ENCODE measurements at places on chromosomes 5 and 9.

DNA sequence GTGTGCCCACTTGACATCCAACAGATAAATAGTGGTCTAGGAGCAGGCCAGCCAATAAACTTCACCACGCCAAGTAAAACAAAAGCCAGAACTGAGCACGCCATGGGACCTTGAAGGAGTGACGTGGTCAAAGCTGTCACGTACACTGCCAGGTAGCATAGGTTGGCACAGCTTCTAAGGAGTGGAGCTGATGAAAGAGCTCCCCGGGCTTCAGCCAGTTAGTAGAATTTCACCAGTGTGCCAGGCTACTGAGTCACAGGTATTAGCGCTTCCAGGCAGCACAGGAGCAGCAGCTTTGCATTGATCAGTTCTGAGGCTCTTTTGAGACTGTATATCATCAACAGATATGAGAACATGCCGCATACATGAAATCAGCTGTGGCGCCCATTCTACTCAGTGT, 19.4 kb downstream of the VLDLR start:
- DNase-seq, result no peak

DNA sequence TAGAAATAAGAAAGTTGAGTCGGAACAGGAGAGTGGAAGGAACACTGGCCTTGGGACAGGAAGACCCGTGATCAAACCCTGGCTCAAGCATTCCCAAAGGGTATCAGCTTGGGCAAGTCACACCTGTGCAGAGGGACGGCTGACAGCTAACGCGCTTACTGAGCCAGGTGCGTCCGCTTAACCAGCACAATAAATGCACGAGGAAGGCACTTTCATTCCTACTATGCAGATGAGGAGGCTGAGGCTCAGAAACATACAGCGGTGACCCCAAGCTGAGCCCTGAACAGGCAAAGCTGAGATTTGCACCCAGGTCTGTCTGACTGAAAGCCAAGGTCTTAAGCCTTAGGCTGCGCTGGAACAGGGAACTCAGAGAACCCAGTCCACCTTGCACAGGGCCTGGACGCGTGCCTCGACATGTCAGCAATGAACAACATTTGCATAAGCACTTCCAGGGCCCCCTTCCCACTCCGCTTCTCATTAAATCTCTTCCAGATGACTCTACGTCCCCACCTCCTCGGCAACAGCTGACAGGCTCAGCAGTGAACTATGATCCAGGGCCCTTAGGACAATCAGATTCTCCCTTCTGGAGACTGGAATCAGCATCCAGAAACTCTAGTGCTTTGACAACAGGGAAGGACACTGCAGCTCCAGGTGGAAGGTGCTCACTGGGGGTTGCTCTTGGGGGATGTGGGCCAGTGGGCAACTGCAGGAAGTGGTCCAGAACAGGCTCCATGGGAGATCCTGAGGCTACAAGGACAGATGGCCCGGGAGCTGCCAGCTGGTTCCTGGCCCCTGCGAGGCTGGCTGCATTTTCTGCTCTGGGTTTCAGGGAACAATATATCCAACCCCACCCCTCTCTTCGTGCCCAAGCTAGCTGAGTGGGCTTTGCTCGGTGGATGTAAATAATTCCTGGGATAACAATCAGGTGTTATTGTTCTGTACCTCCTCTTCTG, 35.2 kb downstream of the SH3PXD2B start:
- no peak for DNase-seq

DNA sequence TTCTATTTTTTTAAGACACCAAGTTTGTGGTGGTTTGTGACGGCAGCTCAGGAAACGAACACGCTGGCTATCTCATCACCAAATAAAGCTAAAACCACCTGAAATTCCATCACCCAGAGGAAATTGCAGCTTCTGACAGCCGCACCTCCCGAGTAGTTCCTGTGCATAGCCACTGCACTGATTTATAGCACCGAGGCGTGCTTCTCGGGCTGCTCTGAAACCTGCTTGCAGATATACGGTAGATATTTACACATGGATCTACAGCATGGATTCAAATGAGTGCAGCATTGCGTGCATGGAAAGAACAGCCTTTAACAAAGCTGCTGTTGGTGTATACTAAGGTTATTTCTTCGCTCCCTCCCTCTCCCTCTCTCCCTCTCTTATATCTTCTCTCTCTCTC, 153.8 kb downstream of the PHF2 start:
- DNase-seq, result no peak

- DNase-seq, result no peak
Observed at GRCh38 chr5:7516253-7516652, 120.3 kb downstream of the ADCY2 start.

DNA sequence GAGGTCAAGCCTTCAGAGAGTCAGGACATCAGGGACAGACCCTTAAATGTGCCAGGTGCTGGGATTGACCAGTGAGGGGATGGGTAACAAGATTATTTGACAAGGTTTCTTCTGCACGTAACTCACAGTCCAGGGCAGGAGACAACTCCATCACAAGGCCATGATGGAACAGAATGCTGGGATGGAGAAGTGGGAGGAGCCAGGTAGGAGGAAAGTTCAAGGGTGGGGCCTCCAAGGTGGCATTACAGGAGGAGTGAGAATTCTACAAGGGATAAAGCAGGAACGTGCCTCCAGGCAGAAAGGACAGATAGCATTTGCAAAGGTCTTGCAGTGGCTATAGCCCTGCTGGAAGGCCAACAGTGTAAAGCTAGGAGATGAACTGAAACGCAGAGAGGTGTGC, 102.2 kb downstream of the FGF18 start:
- no peak for DNase-seq

- DNase-seq, result no peak
Observed at GRCh38 chr5:78701795-78702410, 53.3 kb upstream of the LHFPL2 start.

DNA sequence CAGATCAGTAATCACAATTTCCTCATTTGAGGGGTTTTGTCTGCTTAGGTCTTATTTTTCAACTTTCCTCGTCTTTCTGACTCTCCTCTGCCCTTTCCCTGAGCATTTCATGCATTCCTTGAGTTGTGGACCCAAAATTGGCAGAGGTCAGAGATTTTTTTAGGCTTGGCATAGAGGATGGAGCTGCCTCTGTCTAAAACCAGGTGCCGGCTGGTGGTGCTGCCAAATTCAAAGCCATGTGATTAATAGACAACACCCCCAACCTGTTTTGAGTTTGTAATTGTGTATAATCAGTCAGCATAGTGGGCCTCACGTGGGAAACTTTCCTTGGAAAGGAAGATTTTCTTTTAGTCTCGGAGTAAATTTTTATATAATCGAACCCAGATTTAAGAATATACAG, 39.6 kb downstream of the TJP2 start:
- no peak for DNase-seq

GRCh38 chr9:104276709-104277245, 182.7 kb downstream of the SMC2 start:
- DNase-seq, result no peak

DNA sequence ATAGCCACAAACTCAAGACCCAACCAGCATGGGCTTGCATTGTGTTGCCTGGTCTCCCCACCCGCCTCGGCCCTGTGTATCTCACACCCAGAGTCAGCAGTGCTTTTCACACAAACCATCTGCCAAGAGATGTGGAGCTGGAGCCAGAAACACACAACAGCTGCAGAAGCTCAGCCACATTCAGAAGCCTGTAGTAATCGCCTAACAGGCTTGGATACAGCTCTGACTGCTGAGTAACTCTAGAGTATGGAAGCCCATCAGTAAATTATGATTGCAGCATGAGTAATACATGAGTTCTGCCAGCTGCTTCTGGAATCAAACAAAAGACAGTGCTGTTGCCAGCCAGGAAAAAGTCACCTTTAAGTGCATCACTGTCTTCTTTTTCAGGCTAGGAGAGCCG, 16.0 kb downstream of the TEK start:
- DNase-seq, result peak; percentile 80

Measured in dorsolateral prefrontal cortex (tissue), 122 donors.